Common myeloid progenitor, CD34-positive (primary cell): ENCODE measurements at places on chromosomes 1 and 21.

- no peaks in the 10 kb centered on the region for H3K4me1 ChIP-seq
- no peaks in the 10 kb centered on the region for H3K27me3 ChIP-seq
- H3K4me3 ChIP-seq = no peak overlapping the region
- no peak overlapping the region for H3K27ac ChIP-seq
Measured at GRCh38 chr21:14084701-14085100, 126.1 kb downstream of the LIPI start.

- DNase-seq = no peak
- no peak overlapping the region for H3K27ac ChIP-seq
- H3K36me3 ChIP-seq = no peaks in the 10 kb centered on the region
- no peak overlapping the region for H3K4me3 ChIP-seq
- H3K27me3 ChIP-seq = peaks cover 11% of the 10 kb centered on the region
- H3K4me1 ChIP-seq = peaks cover 7% of the 10 kb centered on the region
Measured at GRCh38 chr1:203081465-203082230, 4.2 kb downstream of the MYOG start.

- no peaks in the 10 kb centered on the region for H3K36me3 ChIP-seq
- H3K4me1 ChIP-seq = no peaks in the 10 kb centered on the region
- no peak overlapping the region for H3K27ac ChIP-seq
- H3K4me3 ChIP-seq = no peak overlapping the region
- DNase-seq = no peak
- H3K27me3 ChIP-seq = no peaks in the 10 kb centered on the region
Measured at GRCh38 chr21:21373969-21374368, 375.8 kb downstream of the NCAM2 start.

- H3K27ac ChIP-seq = no peak overlapping the region
- H3K27me3 ChIP-seq = peaks cover 4% of the 10 kb centered on the region
Measured at GRCh38 chr1:5513846-5514526, 478.2 kb downstream of the NPHP4 start.

DNA sequence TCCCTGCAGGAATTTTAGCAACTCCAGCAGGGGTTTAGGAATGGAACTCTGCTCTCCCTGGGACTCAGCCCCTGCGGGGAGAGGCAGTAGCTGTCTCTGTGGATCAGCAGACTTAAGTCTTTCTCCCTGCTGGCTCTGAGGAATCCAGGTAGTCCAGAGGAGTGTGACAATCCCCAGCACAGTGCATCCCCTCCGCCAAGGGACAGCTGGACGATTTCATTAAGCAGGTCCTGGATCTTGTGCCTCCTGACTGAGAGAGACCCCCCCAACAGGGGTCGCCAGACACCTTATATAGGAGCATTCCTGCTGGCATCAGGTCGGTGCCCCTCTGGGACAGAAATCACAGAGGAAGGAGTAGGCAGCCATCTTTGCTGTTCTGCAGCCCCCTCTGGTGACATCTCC lies 30.6 kb downstream of the AKT3 start:
- no peak for DNase-seq
- H3K36me3 ChIP-seq = peaks cover 21% of the 10 kb centered on the region
- no peak overlapping the region for H3K27ac ChIP-seq

- DNase-seq = no peak
- no peak overlapping the region for H3K27ac ChIP-seq
- H3K36me3 ChIP-seq = no peaks in the 10 kb centered on the region
- no peak overlapping the region for H3K4me3 ChIP-seq
- H3K27me3 ChIP-seq = no peaks in the 10 kb centered on the region
Measured at GRCh38 chr21:17003258-17003615, 509.6 kb upstream of the CXADR start.

- H3K4me1 ChIP-seq = no peaks in the 10 kb centered on the region
- H3K36me3 ChIP-seq = peaks cover 11% of the 10 kb centered on the region
- no peaks in the 10 kb centered on the region for H3K27me3 ChIP-seq
- DNase-seq = no peak
- H3K27ac ChIP-seq = no peak overlapping the region
- no peak overlapping the region for H3K4me3 ChIP-seq
Measured at GRCh38 chr1:243559575-243560162, 290.4 kb downstream of the AKT3 start.

- no peaks in the 10 kb centered on the region for H3K27me3 ChIP-seq
- H3K27ac ChIP-seq = no peak overlapping the region
- DNase-seq = no peak
- H3K4me1 ChIP-seq = no peaks in the 10 kb centered on the region
- no peaks in the 10 kb centered on the region for H3K36me3 ChIP-seq
Measured at GRCh38 chr1:208077232-208078075, 166.5 kb upstream of the CD34 start.

DNA sequence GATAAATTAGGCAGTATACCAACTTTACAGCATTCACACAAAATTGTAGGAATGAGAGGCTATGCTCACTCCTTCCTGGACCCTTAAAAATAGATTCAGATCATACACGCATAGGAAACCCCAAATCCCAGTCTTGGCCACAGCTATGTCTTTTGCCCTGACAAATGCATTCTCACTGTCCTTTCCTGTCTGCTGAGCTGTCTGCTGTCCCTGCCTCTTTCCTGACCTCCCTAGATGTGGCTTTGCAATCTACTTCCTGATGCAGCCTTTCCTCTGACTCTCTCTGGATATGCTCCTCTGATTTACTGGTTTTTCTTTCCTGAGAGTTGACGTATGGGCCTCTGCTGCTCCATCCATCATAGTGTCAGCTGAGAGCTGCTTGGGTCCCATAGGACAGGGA lies 59.8 kb upstream of the SLC35F3 start:
- H3K36me3 ChIP-seq = no peaks in the 10 kb centered on the region
- no peak for DNase-seq
- H3K27me3 ChIP-seq = no peaks in the 10 kb centered on the region
- H3K27ac ChIP-seq = no peak overlapping the region
- H3K4me3 ChIP-seq = no peak overlapping the region

GRCh38 chr21:34510148-34511142 lies 1.6 kb downstream of the KCNE1 start:
- no peaks in the 10 kb centered on the region for H3K36me3 ChIP-seq
- H3K4me3 ChIP-seq = no peak overlapping the region
- H3K27me3 ChIP-seq = no peaks in the 10 kb centered on the region
- no peaks in the 10 kb centered on the region for H3K4me1 ChIP-seq
- H3K27ac ChIP-seq = no peak overlapping the region

DNA sequence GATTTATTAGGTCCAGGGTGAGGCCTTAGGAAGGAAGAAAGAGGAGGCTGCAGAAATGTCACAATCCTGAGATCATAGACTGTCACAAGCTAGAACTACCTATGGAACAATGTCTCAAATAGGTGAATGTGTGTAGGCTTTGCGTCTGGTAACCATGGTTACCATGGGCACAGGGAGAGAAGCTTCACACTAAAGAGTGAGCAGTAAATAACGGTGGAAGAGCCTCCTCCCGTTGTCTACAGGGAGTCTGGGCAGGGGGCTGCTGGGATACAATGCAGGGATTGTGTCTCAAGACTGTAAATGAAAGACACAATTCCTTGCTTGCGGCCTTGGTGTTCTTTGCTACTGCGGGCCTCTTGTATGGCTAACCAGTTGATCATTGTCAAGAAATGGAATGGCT lies 28.2 kb upstream of the KCNJ6 start:
- H3K4me3 ChIP-seq = no peak overlapping the region
- H3K36me3 ChIP-seq = no peaks in the 10 kb centered on the region
- H3K27me3 ChIP-seq = no peaks in the 10 kb centered on the region
- H3K27ac ChIP-seq = no peak overlapping the region

DNA sequence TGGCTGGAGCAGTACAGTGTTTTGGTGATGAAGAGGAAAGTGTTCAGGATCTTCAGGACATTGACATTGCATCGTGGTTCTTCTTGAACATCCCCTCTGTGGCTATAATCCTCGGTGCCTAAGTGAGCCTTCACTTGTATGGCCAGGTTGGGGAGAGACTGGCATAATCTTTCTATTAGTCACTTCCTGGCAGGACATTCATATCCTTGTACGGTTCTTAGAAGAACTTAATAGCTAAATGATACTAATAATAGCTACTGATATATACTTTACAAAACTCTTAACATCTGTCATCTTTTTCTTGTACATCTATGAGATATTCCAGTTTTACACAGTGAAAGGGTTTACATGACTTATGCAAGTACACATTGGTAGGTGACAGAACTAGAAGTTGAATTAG lies 35.8 kb downstream of the CELF3 start:
- H3K4me1 ChIP-seq = no peaks in the 10 kb centered on the region
- no peaks in the 10 kb centered on the region for H3K27me3 ChIP-seq
- peaks cover 6% of the 10 kb centered on the region for H3K36me3 ChIP-seq
- H3K27ac ChIP-seq = no peak overlapping the region

DNA sequence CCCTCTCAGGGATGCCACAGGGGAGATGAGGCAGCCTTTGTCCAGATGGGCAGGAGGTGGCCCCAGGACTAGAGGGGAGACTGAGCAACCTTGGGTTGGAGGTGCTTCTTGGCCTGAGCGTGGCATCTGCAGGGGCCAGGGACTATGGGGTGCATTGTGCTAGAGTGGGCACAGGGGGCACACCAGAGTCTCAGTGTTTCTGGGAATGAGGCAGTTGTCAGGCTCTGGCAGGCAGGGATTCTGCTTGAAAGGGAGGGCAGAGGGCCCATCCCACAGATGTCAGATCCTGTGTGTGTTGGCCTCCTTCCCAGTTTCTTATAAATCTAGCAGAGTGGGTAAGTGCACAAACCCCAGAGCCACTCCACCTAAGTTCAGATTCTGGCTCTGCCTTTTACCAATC lies 13.7 kb downstream of the LGR6 start:
- H3K27ac ChIP-seq = no peak overlapping the region
- no peaks in the 10 kb centered on the region for H3K27me3 ChIP-seq
- no peaks in the 10 kb centered on the region for H3K4me1 ChIP-seq
- H3K36me3 ChIP-seq = no peaks in the 10 kb centered on the region

DNA sequence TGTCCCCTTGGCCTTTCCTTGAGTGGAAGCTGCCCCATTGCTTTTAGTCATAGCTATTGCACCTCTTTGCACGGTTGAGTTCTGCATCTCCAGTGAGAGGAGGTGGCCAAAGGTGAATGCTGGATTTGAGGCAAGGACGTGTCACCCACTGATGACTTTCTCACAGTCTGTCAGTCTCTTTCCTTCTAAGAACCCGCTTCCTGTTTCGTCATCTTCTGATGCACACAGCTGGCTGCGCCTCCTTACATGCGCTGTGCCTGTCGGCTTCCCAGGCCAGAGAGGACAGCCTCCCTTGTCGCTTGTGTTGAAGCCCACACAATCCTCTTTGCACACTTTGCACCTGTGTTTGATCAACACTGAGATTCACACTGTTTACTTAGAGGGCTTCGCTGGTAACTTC lies 41.8 kb upstream of the PWP2 start:
- no peak overlapping the region for H3K4me3 ChIP-seq
- no peak overlapping the region for H3K27ac ChIP-seq
- peaks cover 74% of the 10 kb centered on the region for H3K36me3 ChIP-seq
- DNase-seq = peak; percentile 30
- H3K4me1 ChIP-seq = no peaks in the 10 kb centered on the region
